ENCODE measurements at places on chromosomes 12 and 14.

- no peak for DNase-seq
Measured at GRCh38 chr14:102610968-102611811, 18.7 kb downstream of the RCOR1 start.

DNA sequence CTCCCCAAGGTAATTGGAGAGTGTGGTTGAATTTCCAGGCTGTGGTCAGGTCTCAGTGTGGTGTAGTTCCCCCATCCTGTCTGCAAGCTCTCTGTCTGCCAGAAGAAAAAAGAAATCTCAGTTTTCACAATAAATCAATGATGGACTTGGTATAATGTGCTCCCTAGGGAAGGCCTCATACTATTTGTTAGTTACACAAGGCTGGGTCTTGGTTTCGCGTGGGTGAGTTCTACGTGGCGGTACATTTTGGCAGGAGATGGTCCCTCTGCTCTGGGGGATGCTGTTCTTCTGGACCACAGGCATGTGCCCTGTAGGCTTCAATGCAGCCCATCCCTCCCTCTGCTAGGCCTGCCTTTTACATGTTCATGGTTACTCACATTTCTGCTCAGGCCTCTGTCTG lies 206.4 kb upstream of the PELI2 start:
- no peak for DNase-seq

DNA sequence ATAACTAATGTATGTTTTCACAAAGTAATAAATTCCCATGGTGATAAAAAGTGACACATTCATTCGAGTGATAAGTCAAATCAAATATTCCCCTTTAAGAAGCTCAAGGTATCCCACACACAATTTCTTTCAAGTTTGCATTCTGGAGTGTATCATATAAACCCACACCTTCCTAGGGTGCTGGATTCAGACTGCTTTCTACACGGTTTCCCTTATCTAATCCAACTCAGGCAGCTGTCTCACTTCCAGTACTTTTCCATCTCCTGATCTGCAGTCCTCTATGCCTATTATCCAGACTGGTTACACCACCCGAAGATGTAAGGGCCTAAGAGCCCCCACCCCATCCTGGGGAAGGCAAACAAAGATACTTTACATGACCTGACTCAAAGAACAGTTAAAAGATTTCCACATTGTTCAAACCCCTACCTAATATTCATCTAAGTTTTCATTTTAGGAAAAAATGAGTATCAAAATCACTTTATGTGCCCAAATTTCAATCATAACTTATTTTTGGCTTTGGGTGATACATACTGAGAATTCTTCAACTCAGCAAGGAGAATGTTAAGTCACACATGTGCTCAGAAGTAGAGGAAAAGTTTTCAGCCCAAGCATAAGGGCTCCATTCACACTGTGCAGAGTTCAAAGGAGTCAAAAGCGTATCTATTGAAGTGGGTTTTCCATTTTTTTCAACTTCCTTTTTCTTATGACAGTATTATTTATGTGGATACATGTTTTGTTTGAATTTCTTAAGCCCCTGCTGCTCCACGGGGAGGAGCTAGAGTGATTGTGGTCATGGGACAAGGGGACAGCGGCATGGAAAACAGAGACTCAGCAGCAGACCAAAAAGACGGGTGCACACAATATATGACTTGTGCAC lies 41.8 kb downstream of the CORO1C start:
- peak; percentile 16 for DNase-seq

DNA sequence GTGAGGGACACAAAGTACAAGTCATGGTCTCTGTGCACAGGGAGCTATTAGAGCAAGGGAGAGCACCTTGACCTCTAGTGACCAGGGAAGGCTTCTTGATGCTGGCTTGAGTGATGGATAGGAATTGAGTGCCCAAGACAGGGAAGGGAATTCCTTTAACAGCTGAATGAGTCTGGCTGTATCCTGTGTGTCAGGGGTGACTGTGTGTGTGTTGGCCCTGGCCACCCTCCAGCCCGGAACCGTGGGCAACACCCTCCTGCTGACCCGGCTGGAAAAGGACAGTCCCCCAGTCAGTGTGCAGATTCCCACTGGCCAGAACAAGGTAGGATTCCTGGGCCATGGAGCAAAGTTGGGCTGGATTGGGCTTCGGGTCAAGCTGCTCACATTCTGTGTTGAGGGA lies 5.5 kb upstream of the PFDN5 start:
- DNase-seq, result no peak

DNA sequence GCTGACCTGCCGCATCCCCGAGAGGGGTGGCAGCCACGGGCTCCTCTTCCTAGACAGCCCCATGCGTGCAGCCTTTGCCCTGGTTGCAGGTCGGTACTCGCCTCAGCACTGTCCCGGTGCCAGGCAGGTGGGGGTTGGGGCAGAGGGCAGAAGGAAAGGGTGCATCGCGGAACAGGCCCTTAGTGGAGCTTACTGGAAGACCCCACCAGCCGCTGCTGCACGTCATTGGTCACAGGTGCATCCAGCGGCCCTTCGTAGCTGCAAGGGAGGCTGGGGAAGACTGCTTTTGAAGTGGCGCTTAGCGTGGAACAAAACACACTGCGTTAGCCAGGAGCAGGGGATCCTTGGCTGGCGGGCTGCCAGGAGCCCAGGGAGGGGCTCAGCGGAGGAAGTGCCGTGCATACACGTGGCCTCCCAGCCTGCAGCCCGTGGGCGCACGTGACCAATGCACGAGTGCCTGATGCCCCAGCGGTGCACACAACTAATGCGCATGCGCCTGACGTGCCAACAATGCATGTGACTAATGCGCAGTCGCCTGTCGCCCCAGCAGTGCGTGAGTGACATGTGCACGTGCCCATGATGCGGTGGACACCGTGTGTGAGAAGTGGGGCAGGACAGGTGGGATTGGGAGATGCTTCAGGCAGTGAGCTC lies 5.0 kb upstream of the EP400 start:
- no peak for DNase-seq

GRCh38 chr14:104939666-104940410 lies 15.2 kb downstream of the PLD4 start:
- DNase-seq, result no peak

- no peak for DNase-seq
Measured at GRCh38 chr14:45785240-45785639, 532.2 kb upstream of the MIS18BP1 start.

DNA sequence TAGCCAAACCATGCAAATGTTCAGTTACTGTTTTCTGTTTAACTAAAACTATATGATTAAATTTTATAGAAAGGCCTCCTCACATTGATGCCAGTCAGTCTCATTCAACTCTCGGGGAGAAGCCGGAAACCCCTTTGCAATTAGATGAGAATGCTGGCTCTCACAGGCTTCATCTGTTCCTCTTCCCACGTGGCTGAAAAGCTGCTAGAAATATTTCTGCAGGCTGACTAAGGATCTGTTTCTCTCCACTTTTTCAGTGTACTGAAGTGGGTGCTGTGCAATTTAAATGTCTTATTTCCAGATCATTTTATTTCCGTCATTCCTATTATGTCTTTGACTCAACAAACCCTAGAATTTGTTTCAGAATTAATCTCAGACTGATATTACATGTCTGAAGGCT lies 17.4 kb upstream of the KCNH3 start:
- DNase-seq, result no peak

- no peak for DNase-seq
Measured at GRCh38 chr12:2643576-2644135, 151.1 kb upstream of the FKBP4 start.

- DNase-seq, result no peak
Measured at GRCh38 chr14:61472011-61472672, 150.8 kb downstream of the PRKCH start.

- no peak for DNase-seq
Measured at GRCh38 chr12:45615268-45615667, 114.2 kb upstream of the ARID2 start.

DNA sequence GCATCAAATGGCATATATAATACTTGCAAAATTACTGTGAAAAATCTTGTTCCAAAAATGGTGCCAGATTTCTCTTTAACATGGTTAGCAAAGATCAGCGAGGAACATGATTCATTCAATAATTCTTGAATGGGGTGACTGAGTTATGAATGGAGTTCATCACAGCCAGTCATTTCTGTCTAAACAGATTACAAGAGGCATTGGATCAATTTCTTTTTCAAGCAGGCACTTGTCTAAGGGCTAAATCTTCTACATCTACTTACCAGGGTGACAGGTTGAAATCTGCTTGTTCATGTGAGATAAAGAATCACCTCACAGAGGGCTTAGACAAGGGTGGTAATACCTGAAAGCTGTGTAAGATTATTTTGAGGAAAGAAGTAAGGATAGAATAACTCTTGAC lies 247.7 kb downstream of the ATP23 start:
- DNase-seq, result no peak

GRCh38 chr14:100891051-100891450 lies 12.5 kb downstream of the RTL1 start:
- no peak for DNase-seq

GRCh38 chr14:53942970-53943750 lies 13.5 kb downstream of the BMP4 start:
- no peak for DNase-seq

DNA sequence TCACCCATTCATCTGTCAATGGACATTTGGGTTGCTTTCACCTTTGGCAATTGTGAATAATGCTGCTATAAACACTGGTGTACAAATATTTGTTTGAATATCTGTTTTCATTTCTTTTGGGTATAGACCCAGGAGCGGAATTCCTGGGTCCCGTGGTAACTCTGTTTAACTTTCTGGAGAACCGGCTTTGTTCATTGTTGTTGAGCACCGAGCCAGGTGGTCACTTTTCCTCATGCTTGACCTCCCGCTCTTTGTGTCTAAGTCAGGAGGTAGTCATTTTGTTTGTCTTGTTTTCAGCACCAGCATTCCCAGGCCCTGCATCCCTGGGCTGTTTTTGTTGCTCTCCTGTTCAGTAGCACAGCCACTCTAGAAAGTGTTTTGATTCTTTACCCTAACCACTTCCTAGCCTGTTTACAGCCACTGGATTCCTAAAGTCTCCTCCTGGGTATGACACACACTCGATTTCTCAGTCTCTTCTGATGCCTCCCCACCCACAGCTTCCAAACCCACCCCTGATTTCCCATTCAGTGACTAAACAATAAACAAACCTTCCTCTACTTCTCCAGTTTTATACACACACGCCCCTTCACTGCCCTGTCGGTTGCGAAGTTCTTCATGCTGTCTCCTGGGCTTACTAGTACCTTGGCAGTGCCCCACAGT lies 37.9 kb downstream of the B4GALNT3 start:
- DNase-seq, result no peak

- DNase-seq, result no peak
Measured at GRCh38 chr12:99392091-99392850, 255.3 kb upstream of the GARIN6 start.

- DNase-seq, result no peak
Measured at GRCh38 chr12:47296828-47297227, 217.1 kb upstream of the AMIGO2 start.

DNA sequence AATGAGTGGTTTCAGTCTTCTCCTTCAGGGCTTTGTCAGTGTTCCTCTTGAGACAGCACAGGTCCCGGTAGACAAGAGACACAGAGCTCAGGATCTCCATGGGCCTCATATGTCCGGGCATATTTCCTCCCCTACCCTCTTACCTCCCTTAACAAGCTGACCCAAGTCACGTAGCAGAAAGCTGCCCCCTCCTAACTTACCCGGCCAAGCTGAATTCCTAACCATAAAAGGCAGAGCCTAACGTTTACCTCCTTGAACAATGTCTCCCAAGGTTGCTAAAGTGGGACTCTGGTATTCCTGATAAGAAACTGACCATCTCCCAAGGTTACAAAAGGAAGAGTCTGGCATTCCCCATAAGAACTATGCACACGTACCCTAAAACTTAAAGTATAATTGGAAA lies 182.2 kb upstream of the USP15 start:
- DNase-seq, result no peak

DNA sequence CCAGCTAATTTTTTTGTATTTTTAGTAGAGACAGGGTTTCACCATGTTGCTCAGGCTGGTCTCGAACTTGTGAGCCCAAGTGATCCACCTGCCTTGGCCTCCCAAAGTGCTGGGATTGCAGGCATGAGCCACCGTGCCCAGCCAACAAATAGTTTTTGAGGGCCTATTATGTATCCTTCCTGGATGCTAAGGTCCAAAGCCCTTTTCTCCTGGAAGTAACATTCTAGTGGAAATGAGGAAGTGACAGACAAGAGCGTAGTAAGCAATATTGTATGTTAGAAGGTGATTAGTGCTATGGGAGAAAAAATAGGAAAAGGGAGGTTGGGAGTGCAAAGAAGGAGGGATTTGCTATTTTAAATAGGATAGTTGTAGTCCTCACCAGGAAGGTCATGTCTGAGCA lies 9.0 kb upstream of the CGRRF1 start:
- no peak for DNase-seq

- no peak for DNase-seq
Measured at GRCh38 chr12:30019366-30020140, 235.8 kb upstream of the TMTC1 start.

- DNase-seq, result no peak
Measured at GRCh38 chr12:65200007-65200665, 30.8 kb downstream of the LEMD3 start.

- DNase-seq, result no peak
Measured at GRCh38 chr12:68609998-68610369, 715 bp upstream of the RAP1B start.

- DNase-seq, result no peak
Measured at GRCh38 chr12:46385438-46385837, 12.9 kb upstream of the SLC38A2 start.
